ENCODE measurements at places on chromosomes 7 and 10.

DNA sequence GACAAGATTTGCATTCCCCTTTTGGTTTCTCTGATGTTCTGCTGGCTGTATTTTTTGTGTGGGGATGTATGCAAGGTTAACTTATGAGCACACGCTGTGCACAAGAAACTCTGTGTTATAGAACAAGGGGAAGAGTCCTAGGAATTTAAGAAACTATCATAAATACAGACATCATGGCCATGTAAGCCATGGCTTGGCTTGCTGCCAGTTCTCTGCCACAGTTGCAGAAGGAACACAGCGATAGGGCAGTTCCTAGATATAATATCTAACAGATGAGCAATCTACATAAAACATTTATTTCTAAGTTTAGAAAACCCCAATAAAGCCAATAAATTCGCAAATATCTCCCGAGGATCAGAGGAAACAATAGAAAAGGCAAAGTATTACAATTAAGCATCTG is 153.3 kb downstream of the LRRTM3 start:
- no peak for DNase-seq

DNA sequence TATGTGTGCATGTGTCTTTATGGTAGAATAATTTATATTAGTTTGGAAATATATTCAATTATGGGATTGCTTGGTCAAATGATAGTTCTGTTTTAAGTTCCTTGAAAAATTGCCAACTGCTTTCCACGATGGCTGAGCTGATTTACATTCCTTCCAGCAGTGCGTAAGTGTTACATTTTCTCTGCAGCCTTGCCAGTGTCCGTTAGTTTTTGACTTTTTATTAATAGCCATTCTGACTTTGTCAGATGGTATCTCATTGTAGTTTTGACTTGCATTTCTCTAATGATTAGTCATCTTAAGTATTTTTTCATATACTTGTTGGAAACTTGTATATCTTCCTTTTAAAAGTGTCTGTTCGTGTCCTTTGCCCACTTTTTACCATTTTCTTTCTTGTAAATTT is 434.2 kb upstream of the POT1 start:
- DNase-seq, result no peak

GRCh38 chr10:19164461-19164860 is 115.9 kb downstream of the MALRD1 start:
- DNase-seq, result no peak

DNA sequence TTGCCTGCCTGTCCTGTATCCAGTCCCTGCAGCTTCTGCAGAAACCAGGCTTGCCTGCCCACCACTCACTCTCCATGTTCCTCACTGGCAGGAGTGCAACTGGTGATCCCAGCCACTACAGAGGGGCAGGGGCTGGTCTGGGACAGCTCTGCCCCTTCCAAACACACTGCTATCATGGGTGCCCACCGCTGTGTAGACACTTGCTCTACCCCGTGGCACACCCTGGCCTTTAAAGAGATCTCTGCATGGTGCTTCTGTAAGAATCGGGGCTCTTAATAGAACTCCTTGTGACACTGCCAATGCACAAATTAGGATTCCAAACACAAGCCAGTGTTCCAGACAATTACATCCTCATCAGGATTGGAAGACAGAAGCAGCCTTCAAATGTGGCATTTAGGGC is 41.7 kb downstream of the C10orf90 start:
- no peak for DNase-seq

- DNase-seq, result no peak
Observed at GRCh38 chr7:121076350-121077164, 88.0 kb downstream of the CPED1 start.

DNA sequence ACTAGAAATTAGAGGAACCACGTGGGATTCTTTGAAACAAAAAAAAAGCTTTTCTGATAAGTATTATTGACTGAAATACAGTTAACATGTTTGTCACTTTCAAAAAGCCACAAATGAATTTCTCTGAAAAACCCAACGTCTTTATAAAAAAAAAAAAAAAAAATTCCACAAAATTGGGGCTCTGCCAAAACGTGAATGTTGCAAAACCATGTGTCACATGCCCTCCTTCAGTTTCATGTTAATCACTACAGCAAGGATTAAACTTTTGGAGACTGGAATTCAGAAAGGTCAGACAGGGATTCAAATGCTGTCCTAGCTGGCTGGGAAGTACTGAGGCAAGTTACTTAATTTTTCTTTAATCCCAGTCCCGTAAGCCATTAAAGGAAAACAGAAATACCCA is 278.0 kb upstream of the KLF14 start:
- peak; percentile 74 for DNase-seq

DNA sequence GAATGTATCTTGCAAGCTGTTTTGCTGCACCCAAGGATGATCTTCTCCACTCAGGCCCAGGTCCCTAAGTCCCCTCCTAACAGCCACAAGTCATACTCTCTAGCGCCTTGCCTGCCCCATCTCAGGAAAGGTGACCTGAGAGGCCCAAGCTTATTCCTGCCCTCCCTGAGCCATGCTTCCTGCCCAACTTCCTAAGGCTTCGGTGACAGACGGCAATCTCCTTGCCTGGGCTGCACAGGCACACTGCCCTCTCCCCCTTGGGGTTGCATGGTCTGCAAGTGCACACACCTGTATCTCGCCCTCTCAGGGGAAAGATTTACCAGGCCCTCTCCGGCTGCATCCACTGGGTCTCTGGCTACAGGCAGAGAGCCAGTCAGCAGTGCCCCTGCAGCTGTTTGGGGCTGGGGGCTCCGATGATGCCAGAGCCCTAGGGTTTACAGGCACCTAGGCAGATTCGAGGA is 771 bp upstream of the ADIRF start:
- no peak for DNase-seq

- no peak for DNase-seq
Observed at GRCh38 chr10:133026726-133027395, 60.9 kb upstream of the ADGRA1 start.

GRCh38 chr7:87218796-87219544 is 562 bp downstream of the TMEM243 start:
- peak; percentile 92 for DNase-seq

DNA sequence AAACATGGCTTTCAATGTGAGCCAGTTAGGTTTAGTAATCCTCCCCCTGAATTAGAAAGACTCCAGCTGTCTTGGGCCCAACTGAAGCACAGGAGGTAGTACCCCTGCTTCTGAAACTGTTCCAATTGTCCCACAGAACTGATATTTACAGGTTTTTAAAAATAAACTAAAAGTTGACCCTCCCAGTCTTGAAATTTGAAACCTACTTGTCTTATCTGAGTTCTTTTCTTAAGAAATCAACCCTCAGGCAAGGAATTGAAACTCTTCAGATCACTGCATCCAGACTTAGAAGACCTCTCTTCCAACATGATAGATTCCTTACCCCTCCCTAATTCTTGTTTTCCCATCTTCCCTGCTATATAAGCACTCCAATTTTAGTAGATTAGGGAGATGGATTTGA is 13.3 kb upstream of the ARHGAP21 start:
- no peak for DNase-seq

GRCh38 chr7:88183051-88183450 is 36.8 kb downstream of the SRI start:
- no peak for DNase-seq

- no peak for DNase-seq
Observed at GRCh38 chr7:22025983-22026382, 80.3 kb upstream of the CDCA7L start.

- DNase-seq, result no peak
Observed at GRCh38 chr7:113730309-113730955, 188.4 kb downstream of the PPP1R3A start.

- peak; percentile 63 for DNase-seq
Observed at GRCh38 chr7:155815332-155816191, 3.3 kb upstream of the SHH start.

GRCh38 chr7:148238761-148239325 is 351.7 kb upstream of the C7orf33 start:
- DNase-seq, result no peak

DNA sequence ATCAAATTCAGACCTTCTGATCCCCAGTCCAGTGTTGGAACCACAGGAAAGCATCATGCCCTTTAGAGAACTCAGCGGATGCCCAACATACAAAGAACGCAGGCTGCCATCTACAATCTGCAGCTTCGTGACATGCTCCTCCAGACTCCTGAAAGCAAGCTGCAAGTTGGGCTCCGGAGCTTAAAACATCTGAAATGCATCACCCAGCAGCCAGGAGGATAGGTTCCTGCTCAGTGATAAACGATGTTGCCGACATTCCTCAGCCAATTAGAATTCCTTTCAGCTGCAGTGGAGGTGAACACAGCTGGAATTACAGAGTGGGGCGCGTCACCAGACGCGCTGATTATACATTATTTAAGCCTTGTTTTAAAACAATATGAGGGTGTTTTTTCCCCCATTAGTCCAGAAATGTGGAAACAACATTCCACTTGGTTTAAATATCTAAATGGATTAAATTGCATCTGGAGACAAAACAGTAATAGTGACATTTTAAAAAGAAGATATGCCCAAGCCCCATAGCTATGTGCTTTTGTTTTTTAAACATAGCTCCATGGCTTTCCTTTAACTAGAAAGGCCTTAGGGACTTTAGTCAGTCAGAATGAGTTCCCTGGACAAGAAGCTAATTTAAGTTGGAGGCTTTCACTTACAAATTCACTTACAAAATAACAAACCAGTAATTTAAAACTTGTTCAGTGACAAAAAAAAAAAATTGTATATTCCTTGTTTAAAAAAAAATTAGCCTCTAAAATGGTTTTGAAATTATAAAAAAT is 6.3 kb downstream of the SMURF1 start:
- DNase-seq, result no peak

GRCh38 chr7:41538810-41539724 is 163.8 kb downstream of the INHBA start:
- DNase-seq, result no peak

GRCh38 chr7:101615446-101615845 is 13.7 kb downstream of the MYL10 start:
- DNase-seq, result no peak

DNA sequence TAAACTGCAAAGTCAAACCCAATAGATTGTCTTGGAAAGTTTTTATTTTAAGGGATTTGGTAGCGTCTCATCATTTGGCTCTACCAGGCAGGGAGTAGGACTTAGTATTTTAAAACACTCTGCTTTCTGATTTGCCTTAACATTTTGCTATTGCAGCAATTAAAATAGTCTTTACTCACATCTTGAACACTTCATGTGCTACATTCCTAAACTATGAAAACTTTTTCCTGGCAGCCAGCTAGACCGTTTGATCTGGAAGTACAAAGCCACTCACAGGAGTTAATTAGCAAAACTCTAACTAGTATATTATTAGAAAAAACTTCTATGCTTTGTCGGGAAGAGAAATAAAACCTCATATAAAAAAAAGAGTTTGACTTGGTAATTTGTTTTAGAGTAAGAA is 111.4 kb downstream of the TFPI2 start:
- DNase-seq, result no peak

- DNase-seq, result no peak
Observed at GRCh38 chr7:94392393-94392786, 2.3 kb upstream of the COL1A2 start.

GRCh38 chr10:78656417-78657162 is 412.2 kb upstream of the ZMIZ1 start:
- no peak for DNase-seq

DNA sequence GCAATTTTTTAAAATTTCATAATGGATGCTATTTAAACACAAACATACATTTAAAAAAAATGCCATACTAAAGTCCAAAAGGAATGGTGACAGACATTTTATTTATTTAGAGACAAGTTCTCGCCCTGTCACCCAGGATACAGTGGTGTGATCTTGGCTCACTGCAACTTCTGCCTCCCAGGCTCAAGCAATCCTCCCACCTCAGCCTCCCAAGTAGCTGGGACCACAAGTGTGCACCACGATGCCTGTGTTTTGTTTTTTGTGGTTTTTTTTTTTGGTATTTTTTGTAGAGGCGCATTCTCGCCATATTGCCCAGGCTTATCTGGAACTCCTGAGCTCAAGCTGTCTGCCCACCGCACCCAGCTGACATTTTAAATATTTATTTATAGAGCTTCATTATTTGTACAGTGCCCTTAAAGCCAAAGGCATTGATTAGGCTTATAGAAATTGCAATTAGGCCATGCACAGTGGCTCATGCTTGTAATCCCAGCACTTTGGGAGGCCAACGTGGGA is 703.5 kb downstream of the AUTS2 start:
- DNase-seq, result no peak

DNA sequence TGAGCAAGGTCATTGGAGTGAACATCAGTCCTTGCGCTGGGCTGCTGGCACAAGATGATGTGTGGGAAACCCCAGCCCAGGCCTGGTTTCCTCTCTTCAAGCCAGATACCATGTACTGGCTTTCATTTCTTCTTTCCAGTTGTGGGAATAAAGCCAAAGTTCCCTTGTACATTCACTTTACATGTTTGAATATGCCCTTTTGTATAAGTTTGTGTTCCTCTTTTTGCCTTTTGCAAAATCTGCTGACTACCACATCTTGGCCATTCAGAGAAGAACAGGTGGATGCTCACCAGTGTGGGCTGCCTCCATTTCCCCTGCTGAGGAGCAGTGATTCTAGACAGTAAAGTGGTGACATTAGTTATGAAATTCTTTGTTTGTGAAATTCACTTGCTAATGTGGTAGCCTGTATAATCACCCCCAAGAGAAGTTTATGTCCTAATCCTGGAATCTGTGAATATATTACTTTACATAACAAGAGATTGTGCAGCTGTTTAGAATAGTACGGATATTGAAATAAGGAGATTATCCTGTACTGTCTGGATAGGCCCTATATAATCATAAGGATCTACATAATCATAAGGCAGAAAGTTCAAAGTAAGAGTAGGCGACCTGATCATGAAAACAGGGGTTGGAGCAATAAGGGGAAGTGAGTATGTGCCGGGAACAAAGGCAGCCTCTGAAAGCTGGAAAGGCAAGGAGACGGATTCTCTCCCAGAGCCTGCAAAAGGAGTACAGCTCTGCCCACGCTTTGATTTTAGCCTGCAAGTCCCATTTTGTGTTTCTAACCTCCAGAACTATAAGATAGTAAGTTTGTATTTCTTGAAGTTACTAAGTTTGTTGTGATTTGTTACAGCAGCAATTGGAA is 18.8 kb upstream of the AOAH start:
- DNase-seq, result peak; percentile 92

- DNase-seq, result no peak
Observed at GRCh38 chr7:2575046-2575732, 16.4 kb downstream of the IQCE start.

GRCh38 chr7:76048668-76048988 is 722 bp downstream of the MDH2 start:
- DNase-seq, result no peak

GRCh38 chr10:88459530-88459929 is 123.6 kb downstream of the RNLS start:
- DNase-seq, result no peak

GRCh38 chr7:31642681-31643115 is 44.3 kb upstream of the PPP1R17 start:
- no peak for DNase-seq

- no peak for DNase-seq
Observed at GRCh38 chr7:29396563-29396962, 167.1 kb upstream of the PRR15 start.

All from suppressor macrophage (primary cell).